Smooth muscle cell of the pulmonary artery (primary cell): ENCODE measurements at places on chromosomes 4 and X. TPM values are rescaled to one million over a fixed set of nuclear protein-coding genes. Genes with fewer than 3 reads are reported as not detected.

GPR173 gene
- 2.9 and 5.5 TPM in 2 replicates for total RNA-seq

SH3RF1 gene
- total RNA-seq: 34.4 and 38.3 TPM in 2 replicates

HPGDS gene
- total RNA-seq: not detected in 2 replicates

RASGEF1B gene
- 1.1 and 3.8 TPM in 2 replicates for total RNA-seq

SAGE1 gene
- total RNA-seq: not detected in 2 replicates

STK32B gene
- total RNA-seq: 0.69 and 3.2 TPM in 2 replicates

RAB40A gene
- total RNA-seq: 0.33 and 0.53 TPM in 2 replicates

SPACA5 gene
- total RNA-seq: not detected in 2 replicates

RWDD4 gene
- total RNA-seq: 18.1 and 24.4 TPM in 2 replicates

IL13RA1 gene
- 68.8 and 74.0 TPM in 2 replicates for total RNA-seq

ACE2 gene
- total RNA-seq: 0.20 and 0.23 TPM in 2 replicates

EIF2S3 gene
- total RNA-seq: 156 and 189 TPM in 2 replicates

KLB gene
- under 0.01 and 0.07 TPM in 2 replicates for total RNA-seq

CXCL3 gene
- 1.5 and 9.0 TPM in 2 replicates for total RNA-seq

RIBC1 gene
- total RNA-seq: 0.50 and 0.78 TPM in 2 replicates

C4orf36 gene
- 0.20 and 0.33 TPM in 2 replicates for total RNA-seq

RELL1 gene
- total RNA-seq: 53.2 and 85.4 TPM in 2 replicates
